Activated naive CD8-positive, alpha-beta T cell treated with anti-CD3 and anti-CD28 coated beads, Interleukin-2, amount 50 U/mL, for 16 hours (primary cell): ENCODE measurements at places on chromosomes 12 and 14.

- DNase-seq = peak; percentile 72
Observed at GRCh38 chr14:68794130-68794850, 1.4 kb upstream of the ZFP36L1 start.

DNA sequence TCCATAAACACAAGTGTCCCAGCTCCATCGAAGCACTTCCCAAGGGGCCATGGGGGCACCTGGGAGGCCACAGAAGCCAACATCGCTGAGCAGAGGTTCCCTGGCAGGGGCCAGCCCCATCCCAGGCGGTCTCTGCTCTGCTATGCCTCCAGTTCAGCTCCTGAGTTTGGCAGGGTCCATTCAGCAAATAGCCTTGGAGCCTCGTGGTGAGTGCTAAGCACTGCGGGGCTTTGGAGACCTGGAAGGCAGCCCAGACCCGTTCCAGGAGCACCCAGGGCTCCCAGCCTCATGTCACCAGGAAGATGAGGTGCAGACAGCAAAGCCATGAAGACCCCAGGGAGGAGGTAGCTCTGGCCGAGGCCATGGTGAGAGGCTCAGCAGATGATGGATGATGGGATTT lies 109.5 kb downstream of the LGMN start:
- DNase-seq = no peak

DNA sequence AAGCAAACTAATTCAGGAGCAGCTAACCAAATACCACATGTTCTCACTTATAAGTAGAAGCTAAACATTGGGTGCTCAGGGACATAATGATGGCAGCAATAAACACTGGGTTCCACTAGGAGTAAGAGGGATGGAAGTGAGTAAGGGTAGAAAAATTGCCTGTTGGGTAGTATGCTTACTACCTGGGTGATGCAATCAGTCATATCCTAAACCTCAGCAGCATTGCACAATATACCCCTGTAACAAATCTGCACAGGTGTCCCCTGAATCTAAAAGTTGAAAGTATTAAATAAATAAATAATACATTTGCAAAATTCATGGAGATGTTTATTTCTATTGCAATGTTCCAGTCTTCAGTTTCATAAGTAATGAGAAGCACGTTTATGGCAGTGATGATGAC lies 409.8 kb upstream of the FOXG1 start:
- DNase-seq = no peak

DNA sequence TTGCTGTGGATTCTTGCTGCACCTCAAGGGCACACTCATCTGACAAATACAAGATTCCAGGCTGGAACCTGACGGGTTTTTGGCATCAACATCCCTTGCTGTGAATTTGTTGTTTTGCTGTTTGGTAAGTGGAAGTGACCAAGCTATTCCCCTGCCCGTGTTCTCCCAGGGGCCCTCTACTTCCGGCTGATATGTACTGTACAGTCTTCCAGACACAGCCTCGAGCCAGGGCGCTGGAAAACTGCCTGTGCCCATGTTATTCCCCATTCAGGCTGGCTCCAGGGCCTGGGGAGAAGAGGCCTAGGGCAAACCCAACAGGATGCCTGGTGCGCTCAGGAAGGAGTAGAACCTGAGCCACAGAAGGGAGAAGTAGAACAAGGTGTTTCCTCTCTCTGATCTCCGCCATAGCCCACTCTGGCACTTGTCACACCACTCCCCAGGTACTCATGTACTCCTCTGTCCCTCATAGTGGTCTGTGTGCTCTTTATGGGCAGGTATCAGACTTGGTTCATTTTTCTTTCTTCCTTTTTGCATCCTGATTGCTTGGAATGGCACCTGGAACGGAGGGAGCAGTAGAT lies 67.8 kb upstream of the LTA4H start:
- DNase-seq = no peak

DNA sequence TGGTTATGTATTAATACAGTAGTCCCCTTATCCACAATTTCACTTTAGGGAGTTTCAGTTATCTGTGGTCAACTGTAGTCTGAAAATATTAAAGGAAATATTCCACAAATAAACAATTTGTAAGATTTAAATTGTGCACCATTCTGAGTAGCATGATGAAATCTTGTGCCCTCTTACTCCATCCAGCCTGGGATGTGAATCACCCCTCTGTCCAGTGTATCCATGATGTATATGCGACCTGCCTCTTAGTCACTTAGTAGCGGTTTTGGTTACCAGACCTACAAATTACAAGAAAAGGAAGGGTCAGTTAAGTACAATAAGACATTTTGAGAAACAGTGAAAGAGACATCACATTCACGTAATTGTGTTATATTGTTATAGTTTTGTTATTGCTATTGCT lies 39.9 kb upstream of the MDGA2 start:
- DNase-seq = no peak

DNA sequence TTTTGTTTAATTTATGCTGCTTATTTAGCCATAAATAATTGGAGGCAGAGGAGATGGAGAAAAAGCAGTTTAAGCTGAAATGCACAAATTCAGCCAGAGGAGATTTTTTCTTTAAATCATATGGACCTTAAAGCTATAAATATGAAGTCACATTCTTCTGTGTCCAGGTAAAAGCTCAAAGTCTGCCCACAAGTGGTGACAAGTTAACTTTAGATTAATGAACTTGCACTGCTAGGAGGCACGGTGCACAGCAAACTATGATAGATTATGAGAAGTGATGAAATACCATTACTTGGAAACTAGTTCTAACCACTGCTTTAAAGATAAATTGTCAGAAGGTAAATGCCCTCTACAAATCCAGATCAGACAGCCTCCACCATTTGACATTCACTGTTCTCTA lies 69.0 kb downstream of the IFT81 start:
- no peak for DNase-seq

DNA sequence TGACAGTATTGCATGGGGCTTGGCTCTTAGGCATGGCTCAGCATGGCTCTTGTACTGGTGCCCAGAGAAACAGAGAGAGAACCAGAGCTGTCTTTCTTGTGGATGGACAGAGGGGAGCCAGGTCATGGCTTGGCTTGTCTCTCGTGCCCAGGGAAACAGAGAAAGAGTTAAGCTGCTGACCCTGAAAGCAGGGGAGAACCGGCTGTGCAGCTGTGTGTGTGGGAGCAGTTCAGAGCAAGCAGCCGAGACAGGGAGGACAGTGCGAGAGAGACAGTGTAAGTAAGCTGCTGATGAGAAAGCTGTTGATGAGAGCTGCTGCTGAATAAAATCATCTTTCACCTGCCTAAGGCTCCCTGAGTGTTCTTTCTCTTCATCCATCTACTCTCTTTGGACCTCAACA lies 61.3 kb upstream of the DDHD1 start:
- no peak for DNase-seq

GRCh38 chr12:101906226-101906625 lies 28.8 kb downstream of the DRAM1 start:
- DNase-seq = no peak

DNA sequence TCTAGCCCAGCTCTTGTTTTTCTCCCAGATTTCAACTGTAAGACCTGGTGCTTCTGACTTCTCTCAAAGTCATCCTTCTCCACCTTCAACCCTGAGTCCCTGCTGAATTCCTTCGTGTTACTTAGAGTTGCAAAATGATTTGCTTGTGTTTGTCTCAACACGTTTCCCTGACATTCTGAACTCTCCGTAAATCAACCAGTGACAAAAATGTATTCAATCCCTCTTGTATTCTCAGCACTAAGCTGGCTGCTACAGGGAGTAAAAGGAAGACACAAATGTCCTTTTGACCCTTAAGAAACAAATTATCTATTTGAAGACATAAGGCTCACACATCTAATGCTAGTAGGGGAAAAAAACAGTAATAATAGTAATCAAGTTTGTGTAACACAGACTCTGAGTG lies 514.0 kb upstream of the TMPO start:
- DNase-seq = no peak

GRCh38 chr12:101743724-101744472 lies 4.6 kb upstream of the SYCP3 start:
- no peak for DNase-seq

DNA sequence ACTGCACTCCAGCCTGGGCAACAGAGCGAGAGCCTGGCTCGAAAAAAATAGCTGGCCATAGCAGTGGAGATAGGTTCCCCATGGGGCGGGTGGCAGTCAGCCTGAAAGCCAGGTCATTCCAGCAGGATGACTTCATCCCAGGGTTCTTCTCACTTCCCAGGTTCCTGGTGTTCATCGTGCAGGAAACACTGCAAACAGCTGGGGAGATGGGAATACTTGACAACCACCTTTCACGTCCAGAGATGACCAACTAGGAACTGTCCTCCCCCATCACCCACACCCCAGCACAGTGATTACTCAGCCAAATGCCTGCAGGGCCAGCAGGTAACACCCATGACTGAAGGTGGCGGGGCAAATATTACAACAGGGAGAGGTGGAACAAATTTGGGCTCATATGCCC lies 1.7 kb downstream of the VSIG10 start:
- no peak for DNase-seq

GRCh38 chr12:14771651-14772137 lies 31.6 kb downstream of the WBP11 start:
- no peak for DNase-seq

- DNase-seq = no peak
Observed at GRCh38 chr12:105933671-105934665, 204.8 kb downstream of the NUAK1 start.

DNA sequence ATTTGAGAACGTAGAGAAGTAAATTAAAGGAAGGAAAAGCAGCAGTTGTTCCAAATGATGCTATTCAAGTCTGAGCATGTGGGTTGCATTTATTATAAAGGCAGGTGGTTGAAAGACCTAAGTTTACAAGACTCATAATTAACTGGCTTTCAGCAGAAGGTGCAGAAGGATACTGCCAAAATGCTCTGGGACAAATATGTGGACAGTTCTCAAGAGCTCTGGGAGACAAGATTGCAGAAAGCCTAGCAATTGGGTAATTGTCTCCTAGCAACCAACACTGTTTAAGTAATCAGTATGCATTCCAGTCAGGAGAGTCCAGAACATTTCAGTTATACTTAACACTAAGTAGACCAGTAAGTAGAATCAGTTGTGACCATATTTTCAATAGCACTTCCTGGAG lies 131.5 kb downstream of the GPR135 start:
- DNase-seq = no peak

GRCh38 chr12:74412606-74413230 lies 124.9 kb upstream of the ATXN7L3B start:
- no peak for DNase-seq

DNA sequence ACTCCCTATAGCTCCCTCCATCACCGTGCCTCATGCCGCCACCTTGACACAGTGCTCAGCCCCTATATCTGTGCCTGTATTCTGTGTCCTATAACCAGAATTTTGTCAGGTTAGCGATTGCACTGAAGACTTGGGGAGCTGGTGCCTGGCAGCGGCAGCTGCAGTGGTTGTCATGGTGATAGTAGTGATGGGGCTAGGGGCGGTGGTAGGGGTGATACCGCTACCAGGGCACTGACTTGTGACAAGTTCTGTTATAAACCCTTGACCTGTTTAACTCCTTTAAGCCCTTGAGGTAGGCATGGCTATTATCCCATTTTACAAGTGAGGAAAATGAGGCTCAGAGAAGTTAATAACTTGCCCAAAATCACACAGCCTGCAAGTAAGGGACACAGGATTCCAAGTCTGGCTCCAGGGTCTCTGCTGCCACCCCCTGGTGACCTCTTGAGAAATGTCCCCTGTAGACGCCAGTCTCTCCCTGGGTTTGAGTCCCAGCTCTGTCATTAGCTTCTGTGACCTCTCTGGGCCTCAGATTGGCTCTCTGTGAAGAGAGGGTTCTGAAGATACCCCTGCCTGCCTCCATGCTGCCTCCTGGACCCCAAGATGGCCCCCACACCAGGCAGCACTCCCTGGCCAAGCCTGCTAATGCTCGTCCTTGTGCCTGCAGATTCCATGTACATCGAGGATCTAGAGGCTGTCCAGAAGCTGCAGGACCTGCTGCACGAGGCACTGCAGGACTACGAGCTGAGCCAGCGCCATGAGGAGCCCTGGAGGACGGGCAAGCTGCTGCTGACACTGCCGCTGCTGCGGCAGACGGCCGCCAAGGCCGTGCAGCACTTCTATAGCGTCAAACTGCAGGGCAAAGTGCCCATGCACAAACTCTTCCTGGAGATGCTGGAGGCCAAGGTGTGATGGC lies 121.9 kb downstream of the ESRRB start:
- DNase-seq = no peak

GRCh38 chr12:68450947-68451260 lies 118.7 kb upstream of the MDM1 start:
- DNase-seq = no peak

DNA sequence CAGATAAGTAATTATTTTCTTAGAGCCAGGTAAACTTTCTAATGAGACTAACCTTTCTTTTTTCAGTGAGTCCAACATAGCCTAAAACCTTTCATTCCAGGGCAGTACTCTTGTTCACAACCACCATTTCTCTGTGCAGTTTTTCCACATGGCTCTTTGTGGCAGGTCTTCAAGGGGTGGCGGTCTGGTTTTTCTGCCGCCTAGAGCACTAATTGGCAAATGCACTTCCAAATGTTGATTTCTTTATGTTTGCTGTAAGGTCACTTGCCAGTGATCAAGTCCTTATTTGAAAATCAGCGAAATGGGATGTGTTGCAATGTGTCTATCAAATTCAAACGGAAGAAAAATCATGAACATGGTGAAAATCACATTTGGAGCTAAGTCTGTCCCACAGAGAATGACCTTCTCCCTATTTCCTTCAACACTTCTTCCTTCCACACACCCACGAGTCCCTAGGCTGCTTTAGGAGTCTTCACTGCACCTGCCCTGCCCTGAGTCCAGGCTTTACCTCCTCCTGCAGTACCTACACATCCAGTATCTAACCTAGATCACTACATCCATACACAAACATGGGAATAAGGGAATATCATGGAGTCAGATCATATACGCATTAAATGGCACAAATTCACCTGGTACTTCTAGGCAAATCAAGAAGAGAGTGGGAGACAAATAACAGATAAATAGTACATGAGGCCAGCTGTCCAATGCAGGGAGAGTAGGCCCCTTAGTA lies 1.9 kb downstream of the SRGAP1 start:
- DNase-seq = no peak

DNA sequence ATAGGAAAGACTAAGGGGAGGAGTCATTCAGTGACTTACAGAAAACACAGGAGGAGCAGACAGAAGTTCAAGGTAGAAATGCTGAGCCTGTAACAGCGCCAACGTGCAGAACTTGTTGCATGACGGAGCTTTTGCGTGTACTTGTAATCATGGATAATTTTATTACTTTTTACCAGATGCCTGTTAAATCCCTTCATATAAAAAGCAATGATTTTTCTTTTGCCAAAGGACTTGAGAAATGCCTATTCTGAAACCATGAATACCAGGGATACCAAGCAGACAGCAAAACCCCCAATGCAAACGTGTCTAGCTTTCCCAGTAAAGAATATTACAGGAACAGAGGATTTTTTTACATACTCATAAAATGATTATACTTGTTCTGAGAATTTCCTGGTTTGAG lies 163.6 kb upstream of the GSC start:
- DNase-seq = no peak

DNA sequence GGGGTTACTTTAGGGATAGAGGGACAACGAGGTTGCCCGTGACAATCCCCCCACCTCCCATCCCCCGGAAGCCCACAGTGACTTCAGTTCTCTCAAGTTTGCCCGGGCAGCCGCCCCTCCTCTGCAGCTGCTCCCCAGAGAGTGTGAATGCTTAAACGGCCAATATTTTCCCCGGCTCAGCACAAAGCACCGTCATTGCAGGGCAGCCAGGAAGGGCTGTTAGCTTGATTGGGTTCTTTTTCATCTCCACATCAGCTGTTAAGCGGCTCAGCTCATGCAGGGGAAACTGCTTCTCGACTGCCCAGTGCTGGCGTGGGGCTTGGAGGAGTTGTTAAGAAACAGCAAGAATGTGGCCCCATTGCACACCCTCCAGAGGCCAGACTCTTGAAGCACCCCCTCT lies 120.5 kb upstream of the NCOR2 start:
- no peak for DNase-seq
